ENCODE measurements at places on chromosomes 5 and 9.
A peak's percentile ranks its signal among the peaks of the same experiment; 100 is the strongest.

DNA sequence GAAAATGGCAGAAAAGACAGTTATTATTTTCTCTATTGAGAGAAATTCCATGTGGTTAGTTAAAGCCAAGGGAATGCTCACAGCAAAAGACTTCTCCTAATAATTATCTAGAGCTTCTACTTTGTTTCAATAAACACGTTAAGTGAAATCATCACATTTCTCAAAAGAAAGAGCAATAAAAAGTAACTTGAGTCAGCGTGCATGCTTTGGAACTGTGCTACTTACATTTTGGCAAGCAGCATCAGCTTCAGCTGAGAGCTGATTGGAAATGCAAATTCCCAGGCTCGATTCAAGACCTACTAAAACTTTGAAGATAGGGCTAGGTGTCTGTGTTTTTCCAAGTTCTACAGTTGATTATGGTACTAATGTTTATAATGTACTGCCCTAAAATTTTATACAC, 132.1 kb downstream of the CDH18 start:
- DNase-seq, result no peak

- DNase-seq, result peak; percentile 18
Observed at GRCh38 chr5:36777105-36777757, 99.3 kb upstream of the NIPBL start.

GRCh38 chr5:55768279-55768678, 30.4 kb downstream of the DDX4 start:
- DNase-seq, result no peak

DNA sequence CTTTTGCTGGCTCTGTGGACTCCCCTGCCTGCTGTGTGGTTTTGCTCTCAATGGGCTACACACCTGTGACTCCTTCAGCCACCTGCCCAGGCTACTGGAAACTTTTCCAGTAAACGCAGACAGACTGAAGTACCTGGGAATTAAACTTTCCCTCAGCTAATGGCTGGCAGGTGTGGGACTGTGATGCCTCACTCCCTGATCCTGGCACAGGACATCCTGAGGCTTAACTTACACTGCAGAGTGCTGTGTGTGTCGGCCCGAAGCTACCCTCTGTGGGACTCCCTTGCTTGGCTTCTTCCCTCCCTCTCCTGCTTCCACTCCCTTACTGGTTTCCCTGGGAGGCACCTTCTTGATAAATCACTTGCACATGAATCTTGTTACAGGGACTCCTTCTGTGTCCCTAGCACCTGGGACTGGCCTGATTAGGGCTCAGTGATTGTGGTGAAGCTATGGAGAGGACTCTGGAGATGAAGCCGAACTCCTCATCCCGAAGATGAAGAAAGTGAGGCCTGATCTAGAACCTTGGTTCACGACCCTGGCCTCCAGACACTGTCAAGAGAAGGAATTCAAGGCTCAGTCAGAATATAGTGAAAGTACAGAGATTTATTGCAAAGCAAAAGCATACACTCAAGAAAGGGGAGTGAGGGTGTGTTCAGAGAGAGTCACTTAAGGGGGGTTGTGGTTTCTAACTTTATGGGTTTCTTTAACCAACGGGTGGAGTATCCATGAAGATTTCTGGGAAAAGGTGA, 113.4 kb upstream of the ALDH1B1 start:
- DNase-seq, result no peak

Measured in LNCaP clone FGC (cell line).